Heart left ventricle (tissue), 16 donors: ENCODE measurements at places on chromosomes 4 and X. TPM values are rescaled to one million over a fixed set of nuclear protein-coding genes. Genes with fewer than 3 reads are reported as not detected.

DNA sequence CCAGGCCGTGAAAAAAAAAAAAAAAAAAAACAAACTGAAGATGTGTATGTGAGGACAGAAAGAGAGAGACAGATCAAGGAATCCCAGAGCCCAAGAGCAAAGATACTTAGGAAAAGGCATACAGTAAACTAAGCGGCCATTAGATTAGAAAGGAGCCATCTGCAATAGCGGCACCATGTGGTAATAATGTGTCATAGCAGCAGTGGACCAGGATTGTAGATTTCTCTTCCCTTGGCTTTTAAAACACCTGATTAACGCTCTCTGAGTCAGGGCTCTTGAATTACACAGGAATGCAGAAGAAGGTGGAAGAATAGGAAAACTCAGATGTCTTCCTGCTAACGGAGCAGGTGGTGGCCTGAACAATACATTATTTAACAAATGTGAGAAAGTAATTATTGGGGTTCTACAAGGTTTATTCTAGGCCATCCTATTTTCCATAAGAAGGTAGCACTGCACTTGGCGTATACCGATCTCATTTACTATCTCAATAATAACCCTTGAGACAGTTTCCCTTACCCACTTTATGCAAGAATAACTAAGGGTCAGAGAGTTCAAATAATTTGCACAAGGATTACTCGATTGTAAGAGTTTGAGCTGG, 182.7 kb downstream of the KCNIP4 start:
- no peak for DNase-seq

ADGRG2 gene
- polyA plus RNA-seq: 0.15 TPM

GRCh38 chrX:11952176-11952720, 186.0 kb upstream of the FRMPD4 start:
- DNase-seq: peak; percentile 19

DNA sequence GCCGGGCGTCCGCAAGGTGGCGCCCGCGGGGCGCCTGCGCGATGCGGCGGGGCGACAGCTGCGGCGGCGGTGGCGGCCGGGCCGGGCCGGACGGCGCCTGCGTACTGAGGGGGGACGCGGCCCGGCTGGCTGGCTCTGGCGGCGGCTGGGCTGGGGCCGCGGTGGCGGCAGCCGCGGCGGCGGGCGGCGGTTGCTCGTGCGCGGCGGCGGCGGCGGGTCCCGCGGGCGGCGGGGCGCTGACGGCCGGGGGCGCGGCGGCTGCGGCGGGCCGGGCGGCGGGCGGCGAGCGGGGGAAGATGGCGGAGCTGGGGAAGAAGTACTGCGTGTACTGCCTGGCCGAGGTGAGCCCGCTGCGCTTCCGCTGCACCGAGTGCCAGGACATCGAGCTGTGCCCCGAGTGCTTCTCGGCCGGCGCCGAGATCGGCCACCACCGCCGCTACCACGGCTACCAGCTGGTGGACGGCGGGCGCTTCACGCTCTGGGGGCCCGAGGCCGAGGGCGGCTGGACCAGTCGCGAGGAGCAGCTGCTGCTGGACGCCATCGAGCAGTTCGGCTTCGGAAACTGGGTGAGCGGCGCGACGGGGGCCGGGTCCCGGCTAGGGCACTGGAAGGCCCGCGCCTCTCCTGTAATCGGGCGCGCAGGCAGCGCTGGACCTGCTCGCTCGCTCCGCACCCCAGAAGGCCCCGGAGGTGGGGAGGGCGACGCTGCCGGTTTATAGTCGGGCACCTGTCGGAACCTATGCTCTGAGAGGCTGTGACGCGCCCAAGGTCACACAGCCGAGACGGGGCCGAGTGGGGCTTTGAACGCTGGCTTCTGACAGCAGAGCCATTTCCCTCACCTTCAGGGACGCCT, at the start of gene TADA2B:
TSS of gene TADA2B (plus strand) at position 89 of the 853 bp plus-strand sequence. CDS start at position 297, 208 bp downstream.
- DNase-seq: peak; percentile 59
